Stimulated activated CD8-positive, alpha-beta memory T cell treated with anti-CD3 and anti-CD28 coated beads, Interleukin-7, amount 100 ng/mL, for 4 hours (primary cell): ENCODE measurements at places on chromosomes 7 and 10.

GRCh38 chr7:111900283-111900682, 305.9 kb downstream of the DOCK4 start:
- DNase-seq, result no peak

GRCh38 chr10:96831867-96832720, at the start of gene LCOR:
Gene LCOR (plus strand): TSS chr10:96832298. CDS start chr10:96949058, 116,760 bp downstream.
- peak; percentile 81 for DNase-seq

DNA sequence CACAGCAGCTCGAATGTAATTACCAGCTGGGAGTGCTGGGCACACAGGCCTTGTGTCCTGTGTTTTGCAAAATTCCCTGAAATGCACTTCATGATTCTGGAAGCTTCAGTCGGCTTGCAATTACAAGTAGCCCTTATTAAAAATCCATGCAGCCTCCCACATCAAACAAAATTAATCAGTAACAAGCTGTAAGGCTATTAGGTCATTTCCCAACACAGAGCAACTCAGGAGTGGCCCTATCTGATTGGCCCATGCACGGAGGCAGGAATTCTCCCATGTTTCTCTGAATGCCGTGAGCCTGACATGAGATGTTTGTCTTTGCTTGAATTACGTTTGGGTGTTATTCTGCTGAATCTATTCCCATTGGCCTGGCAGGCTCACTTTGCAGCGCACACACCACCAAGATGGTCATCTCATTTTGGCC, 36.9 kb downstream of the FOXL3 start:
- DNase-seq, result no peak

DNA sequence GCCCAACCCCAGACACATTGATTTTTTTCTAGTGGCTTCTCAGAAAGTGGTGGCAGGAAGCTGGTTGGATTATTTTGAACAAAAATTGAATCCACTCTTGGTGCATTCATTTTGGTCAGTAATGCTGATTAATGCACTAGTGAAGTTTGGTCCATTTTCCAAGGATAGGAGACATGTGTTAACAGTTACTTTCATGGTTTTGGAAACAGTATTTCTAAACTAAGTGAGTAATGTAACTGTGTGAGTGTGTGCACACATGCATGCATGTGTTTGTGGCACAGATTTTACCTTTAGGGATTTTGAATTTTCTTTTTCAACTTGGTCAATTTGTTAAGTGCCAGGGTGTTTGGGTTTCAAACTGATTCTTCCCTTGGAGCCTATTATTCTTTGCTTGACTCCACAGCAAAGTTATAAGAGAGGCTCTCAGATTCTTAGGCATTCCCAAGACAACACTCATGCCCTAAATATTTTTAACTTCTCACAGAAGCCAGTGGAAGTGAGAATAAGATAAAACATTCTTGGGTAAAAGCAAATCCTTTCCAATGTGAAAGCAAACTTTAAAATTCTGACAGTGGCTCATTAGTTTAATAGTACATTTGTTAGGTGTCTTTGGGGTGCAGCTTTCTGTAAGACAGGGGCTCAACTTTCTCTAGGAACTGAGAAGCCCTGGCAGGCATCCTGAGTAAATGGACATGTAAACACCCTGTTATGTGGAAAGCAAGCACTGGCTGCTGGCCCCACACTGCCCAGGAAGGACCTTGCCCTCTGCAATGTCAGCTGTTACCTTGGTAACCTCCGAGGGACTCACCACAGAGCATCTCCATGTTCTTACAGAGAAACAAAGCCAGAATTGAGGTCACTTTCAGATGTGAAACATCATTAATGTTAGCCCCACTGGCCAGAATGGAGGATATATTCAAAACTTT, 68.4 kb downstream of the ASAH2B start:
- DNase-seq, result no peak

DNA sequence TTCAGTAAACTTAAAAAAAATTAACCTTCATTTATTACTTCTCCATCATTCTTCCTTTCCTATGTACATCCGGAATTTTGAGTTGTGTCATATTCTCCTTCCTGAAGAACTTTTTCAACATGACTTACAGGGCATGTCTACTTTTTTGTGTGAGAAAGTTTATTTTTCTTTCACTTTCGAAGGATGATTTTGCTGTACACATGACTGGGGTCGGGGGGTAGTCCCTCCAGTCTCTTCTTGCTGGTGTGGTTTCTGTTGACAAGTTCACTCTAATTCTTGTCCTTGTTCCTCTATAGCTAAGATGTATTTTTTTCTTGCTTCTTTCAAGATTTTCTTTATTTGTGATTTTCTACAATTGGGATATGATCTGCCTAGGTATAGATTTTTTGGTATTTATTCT, 55.8 kb downstream of the INPP5A start:
- no peak for DNase-seq

DNA sequence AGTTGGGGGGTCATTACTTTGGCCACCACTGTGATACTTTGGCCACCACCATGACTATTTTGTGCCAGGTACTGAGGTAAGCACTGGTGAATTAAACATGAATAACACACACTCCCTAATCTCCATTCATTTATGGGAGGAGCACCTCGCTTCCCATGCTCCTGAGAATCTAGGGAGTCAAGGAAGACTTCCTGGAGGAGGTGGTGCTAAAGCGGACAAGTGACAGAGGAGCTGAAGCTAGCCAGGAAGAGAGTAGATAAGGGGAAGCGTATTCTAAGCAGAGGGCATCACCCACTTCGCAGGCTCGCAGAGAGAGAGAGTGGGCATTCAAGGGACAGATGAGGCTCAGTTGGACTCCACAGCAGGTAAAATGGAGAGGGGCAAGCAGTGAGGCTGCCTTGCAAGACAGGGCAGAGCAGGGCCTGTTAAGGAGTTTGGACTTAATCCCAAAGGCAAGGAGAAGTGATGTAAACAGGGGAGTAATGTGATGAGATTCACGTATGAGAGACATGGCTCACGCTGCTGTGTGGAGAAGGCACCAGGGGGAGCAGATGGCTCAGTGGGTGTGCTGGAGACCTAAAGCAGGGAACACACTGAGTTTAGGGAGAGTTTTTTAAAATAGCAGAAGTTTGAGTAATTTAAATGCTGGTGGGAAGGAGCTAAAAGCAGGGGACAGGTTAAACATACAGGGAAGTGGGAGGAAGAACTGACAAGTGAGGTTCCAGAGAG, 21.3 kb upstream of the TMEM248 start:
- DNase-seq, result no peak

GRCh38 chr7:7051206-7051877, 131.0 kb upstream of the C1GALT1 start:
- no peak for DNase-seq

DNA sequence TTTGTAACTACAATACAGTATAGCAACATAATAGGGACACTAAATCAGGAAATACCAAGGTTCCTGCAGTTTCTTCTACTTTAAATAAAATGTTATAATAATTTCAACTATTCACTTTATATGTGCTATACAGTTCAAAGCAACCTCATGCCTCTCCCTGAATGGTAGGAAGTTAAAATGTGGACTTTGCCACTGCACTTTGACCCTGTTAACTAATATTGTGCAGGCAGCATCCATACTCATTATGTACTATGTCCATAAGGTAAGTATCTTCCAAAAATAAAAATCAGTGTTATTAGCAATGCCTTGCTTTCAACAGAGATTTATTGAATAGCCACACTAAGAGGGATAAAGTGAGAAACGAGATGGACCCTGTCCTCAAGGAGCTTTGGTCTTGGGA, 4.8 kb downstream of the STEAP4 start:
- DNase-seq, result no peak

- peak; percentile 18 for DNase-seq
Measured at GRCh38 chr7:36986948-36987724, 262.8 kb upstream of the AOAH start.

GRCh38 chr7:133484086-133484485, 231.2 kb downstream of the EXOC4 start:
- DNase-seq, result peak; percentile 44

DNA sequence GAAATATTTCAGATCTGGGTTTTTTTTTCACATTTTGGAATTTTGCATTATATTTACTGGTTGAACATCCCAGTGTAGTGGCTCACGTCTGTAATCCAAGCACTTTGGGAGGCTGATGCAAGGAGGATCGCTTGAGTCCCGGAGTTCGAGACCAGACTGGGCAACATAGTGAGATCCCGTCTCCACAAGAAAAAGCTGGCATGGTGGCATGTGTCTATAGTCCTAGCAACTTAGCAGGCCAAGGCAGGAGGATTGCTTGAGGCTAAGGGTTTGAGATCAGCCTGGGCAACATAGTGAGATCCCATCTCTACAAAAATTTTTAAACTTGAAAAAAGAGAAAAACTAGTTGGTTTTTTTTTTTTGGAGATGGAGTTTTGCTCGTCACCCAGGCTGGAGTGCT, 6.0 kb downstream of the RFC2 start:
- no peak for DNase-seq

- DNase-seq, result no peak
Measured at GRCh38 chr7:142345811-142346210, 88.0 kb upstream of the PRSS58 start.

GRCh38 chr10:5932345-5932744, 42.3 kb downstream of the FBH1 start:
- DNase-seq, result no peak

- DNase-seq, result peak; percentile 73
Measured at GRCh38 chr10:103584216-103585010, 90.9 kb downstream of the NEURL1 start.

DNA sequence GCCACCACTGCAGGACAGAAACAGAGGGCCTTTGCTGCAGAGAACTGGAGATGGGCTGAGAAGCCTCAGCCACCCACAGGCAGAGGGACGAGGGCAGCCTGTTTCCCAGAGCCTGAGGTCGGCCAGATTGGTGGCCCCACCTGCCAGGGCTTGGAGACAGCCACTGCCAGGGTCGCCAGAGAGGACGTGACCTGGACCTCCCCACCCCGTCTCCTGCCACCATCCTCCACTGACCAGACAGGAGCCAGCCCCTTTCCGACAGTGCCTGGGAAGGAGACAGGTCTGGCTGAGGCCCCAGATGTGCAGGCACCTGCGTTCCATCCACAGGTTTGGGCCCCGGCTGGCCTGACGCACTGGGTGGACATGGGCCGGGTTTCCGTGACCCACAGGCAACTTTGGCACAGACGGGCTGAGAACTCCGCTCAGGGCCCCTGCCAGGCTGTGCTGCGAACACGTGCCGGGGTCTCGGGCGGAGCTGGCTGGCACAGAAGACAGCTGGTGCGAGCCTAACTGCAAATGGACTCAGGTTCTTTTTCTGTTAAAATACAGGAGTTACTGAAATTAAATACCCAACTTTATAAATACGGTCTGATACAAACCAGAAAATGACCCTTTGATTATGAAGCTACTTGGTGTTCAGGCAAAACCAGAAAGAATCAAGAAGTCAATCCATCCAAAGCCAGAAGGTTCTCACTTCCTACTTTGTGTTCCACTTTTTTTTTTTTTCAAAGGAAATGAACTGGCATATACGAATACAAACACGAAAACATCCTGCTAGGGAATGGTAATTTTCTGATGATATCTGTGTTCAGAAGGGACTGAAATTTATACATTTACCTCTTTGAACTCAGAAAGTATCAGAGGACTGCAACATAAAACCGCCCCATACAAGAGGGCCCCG, 6.9 kb downstream of the COX19 start:
- no peak for DNase-seq

- DNase-seq, result no peak
Measured at GRCh38 chr10:73827346-73828089, 16.1 kb upstream of the NDST2 start.

DNA sequence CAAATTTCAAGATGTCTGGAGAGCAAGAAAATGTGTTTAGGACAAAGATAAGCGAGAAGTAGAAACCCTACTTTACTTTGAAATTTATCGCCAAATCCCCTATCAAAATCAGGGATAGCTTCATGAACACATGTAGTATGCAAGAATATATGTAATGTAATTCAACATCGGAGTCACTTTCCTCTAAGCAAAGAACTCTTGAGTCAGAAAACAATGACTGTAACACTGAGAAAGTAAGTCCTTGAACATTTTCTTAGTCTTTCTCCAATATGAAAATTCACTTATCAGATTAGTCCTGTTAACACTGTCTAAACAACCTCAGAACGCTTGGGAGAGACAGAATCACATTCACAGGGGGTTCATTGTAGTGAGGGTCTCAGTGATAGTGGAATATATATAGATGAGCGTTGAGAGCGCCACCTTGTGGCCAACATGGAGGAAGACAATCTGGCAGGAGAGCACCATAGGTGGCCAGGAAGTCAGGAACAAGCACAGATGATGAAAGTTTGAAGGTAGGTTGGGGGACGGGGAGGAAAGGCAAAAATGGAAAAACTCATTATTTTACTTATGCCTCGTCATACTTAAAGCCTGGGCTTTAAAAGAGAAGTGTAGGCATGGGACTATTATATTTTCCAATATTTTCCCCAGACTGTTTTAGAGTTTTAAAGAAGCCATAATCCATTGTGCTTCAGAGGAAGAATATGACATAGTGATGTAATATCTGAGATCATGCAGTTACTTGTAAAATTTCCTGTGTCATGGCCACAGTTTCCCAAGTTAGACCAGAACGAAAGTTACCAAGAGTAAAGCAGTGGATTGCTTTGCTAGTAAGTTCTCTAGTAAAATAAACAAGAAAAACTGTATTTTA, 115.5 kb upstream of the GNAI1 start:
- DNase-seq, result no peak

DNA sequence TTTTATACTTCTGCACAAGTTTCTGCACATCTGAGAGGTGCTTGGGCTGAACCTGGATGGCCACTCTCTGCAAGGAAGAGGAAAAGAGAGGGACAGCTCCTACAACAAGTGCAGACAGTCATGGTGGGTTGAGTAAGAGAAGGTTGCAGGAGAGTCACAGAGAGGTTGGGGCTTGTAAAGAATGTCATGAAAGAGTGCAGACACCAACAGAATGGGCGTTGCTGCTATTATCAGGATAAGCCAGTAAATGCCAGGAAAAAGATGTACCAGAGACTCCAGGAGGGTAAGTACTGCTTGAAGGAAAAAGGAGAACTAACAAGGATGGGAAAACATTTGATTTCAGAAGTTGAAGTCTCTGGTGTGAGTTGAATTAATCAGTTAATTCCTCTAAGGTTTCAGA, 77.8 kb upstream of the NRP1 start:
- no peak for DNase-seq

- no peak for DNase-seq
Measured at GRCh38 chr10:130135676-130136225, 440 bp upstream of the GLRX3 start.

- no peak for DNase-seq
Measured at GRCh38 chr10:85124603-85125051, 796.2 kb downstream of the CCSER2 start.

DNA sequence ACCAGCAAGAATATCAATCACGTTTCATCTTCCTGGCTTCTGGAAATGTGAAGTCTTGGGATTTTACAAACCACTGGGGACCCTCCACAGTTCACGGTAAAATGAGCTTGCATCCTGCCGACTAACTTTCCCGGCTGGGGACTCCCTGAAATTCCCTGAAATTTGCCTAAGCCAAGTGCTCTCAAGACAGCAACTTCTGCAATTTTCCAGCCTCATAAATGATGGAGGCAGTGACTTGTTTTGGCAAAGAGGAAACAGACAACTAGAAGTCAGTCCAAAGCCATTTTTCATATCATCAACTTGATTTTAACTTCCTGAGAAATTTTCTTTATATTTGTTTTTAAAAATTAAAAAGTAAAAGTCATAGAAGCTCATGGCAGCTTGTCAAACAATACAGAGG, 212.3 kb downstream of the FANK1 start:
- no peak for DNase-seq

- no peak for DNase-seq
Measured at GRCh38 chr10:6574664-6575176, 5.4 kb downstream of the PRKCQ start.
